ENCODE measurements at places on chromosomes 6 and 20.

DNA sequence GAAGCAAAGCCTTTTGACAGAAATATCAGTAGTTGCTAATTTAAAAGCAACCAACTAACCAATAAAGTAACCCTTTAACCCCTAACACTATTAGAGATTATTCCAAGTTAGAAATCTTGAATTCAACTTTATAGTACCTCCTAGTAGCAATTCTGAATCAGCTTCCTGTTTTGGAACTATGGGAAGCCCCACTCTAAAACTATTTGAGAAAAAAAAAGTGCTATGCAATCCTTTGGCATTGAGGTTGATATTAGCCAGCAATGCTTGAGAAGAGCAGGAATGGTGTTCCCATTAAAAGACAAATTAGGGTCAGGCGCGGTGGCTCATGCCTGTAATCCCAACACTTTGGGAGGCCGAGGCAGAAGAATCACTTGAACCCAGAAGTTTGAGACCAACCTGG lies 306.2 kb upstream of the ZFP64 start:
- DNase-seq: no peak

- DNase-seq: no peak
These were observed 7.4 kb downstream of the FKBP5 start for GRCh38 chr6:35681298-35681697.

GRCh38 chr6:11231564-11232192 lies 790 bp downstream of the NEDD9 start:
- peak; percentile 55 for DNase-seq

DNA sequence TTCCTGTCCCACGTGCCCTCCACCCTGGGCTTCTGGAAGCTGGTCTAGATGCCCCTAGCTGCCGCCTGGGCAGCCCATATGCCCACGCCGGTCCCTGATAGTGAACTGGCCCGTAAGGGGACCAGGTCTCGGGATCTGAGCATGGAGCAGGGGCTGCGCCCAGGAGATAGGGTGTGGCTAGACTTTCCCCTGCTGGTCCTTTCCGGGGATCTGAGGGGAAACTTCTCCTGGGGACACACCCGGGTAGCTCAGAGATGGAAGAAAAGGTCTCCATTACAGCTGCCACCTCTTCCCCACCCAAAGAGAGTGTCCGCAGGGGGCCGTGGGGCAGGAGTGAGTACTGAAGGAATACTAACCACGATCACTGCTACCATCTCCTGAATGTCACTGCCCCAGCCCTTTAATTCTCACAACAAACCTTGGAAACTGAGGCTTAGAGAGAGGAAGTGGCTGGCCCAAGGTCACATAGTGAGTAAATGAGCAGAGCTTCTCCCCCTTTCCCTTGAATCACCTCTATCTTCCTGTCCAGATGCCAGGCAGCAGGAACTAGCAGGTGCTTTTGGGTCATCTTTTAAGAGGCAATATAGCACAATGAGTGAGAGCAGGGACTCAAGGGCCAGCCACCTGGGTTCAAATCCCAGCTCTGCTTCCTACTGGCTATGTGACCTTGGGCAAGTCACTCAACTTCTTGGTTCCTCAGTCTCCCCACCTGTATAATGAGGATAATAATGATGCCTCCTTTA lies 11.8 kb upstream of the CCN5 start:
- DNase-seq: no peak

- no peak for DNase-seq
These were observed 751.9 kb upstream of the CHD6 start for GRCh38 chr20:42370075-42370474.

DNA sequence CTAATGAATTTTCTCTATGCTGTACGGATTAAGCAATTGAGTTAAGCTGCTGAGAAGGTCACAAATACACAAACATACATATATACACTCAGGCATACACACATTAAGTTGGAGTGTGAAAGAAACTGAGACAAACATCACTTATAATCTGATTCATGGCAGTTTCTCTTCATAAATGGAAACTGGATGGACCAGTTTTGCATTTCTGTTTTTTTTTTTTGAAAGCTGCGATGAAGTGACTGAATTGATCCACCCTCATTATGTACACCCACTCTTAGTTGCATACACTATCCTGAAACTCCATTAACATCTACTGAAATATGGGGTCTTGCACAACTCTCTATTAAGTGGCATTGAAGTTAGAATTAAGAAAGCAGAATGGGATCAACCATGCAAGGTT lies 32.9 kb upstream of the TENT5A start:
- no peak for DNase-seq

DNA sequence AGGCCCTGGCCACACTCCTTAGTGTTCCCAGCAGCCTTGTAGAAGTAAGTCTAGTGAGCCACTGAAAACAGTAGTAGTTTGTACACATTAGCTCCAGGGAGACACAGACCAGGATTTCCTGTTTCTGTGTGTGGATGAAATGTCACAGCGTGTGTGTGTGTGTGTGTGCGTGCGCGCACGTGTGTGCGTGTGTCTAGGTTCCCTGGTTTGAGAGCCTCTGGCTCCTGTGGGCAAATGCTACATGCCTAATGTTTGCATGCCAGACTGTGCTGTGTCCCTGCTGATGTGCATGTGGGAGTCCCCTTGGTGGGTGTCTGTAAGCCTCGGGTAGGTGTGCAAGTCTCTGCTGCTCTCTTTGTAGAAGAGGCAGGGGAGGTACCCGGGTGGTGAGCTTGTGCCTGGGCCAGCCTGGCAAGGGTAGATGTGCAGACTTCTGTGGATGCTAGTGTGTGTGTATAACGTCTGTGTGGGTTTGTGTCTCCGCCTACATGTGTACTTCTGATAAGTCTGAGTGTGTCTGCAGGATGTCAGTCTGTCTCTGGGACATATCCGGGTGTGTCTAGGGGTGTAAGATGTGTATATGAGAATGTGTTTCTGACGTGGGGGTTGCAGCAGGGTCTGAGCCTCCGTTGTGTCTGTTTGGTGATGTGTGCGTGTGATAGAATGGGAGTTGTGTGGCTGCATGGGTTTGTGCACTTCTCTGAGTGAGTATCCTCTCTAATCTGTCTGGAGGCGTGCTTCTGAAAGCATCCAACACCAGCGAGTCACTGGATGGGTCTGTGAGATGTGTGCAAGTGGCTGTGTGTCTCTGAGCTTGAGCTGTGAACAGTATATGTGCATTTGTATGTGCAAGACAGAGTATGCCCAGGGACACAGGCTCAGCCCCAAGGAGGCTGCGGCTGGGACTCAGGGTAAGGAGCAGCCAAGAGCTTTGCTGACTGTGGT lies 19.0 kb upstream of the TLDC2 start:
- DNase-seq: no peak

DNA sequence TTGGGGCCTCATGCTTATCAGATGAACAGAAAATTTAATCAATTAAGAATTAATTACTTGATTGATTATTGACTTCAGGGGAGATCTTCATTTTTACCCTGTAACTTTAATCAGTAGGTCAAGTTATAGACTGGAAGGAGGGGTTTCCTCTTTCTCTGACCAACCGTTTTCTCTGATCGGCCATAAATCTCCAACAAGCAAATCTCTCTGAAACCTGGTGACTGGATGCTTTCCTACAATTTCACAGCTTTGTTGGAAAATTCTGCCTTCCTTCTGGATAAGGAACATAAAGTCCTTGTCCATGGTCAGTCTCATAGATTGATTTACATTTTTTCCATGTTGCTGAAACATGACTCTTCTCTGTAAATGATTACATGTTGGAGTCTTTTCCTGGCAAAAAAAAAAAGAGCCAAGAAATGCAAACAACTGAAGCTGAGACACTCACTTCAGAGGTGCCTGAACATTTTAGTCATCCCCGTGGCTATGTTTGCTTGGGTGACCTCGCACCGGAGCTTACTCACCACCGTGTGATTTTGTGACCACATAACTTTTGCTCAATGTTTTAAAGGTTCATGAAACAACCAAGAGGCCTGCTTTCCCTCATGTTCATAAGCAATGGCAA lies 31.0 kb downstream of the IRF4 start:
- no peak for DNase-seq

DNA sequence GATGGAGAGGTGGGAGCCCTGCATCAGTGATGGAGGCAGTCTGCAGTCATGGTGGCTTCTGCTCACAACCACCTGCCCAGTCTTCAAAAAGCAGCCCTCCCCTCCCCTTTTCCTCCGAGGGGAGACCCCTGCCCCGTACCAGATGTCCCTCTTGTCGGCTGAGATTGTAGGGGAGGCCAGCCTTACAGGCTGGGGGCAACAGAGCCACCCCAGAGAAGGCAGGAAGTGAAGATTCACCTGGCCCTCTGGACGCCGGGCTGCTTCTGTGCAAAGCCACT lies 4.5 kb downstream of the TNFRSF6B start:
- DNase-seq: no peak

- DNase-seq: no peak
These were observed 94.6 kb downstream of the ADGB start for GRCh38 chr6:146693342-146693741.

- DNase-seq: peak; percentile 68
These were observed 36.0 kb upstream of the SMIM29 start for GRCh38 chr6:34284563-34285447.

GRCh38 chr20:49666911-49667310 lies 46.8 kb downstream of the B4GALT5 start:
- DNase-seq: no peak

- DNase-seq: no peak
These were observed 220.8 kb upstream of the FOXA2 start for GRCh38 chr20:22805219-22805618.

DNA sequence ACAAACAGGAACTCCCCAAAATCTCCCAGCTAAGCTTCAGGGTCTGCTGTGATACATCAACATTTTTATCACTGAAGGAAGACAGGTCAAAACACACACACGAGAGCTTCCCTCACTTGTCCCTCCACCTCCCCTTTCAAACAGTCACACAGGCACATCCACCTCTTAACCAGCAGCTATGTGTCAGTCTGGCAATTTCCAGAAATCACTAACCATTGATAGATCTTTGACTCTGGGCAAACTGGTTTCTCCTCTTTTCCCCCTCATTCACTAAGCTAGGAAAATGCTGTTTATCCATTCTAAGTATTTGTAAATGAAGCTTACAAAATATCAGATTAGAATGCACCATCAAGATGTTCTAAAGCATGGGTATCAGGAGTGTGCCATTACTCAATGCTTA lies 87.8 kb downstream of the DCDC2 start:
- no peak for DNase-seq

- no peak for DNase-seq
These were observed 123.5 kb upstream of the RALGAPA2 start for GRCh38 chr20:20835897-20836296.

DNA sequence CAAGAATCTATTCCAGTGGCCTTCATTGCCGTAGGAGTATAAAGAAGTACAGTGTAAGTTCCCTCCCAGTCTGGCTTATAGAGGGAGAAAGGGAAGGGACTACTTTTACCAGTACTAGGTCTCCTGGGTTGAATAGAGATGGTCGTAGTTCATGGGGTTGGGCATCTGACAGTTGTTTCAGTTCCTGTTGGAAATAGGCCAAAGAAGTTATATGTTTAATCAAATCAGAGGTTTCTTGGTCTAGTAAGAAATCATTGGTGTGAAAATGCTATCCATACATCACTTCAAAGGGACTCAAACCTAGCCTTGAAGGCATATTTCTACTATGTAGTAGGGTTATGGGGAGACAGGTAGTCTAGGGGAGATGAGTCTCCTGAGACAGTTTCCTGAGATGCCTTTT lies 45.6 kb upstream of the MAN1A1 start:
- DNase-seq: no peak

GRCh38 chr6:75524322-75524972 lies 30.8 kb upstream of the FILIP1 start:
- DNase-seq: no peak

DNA sequence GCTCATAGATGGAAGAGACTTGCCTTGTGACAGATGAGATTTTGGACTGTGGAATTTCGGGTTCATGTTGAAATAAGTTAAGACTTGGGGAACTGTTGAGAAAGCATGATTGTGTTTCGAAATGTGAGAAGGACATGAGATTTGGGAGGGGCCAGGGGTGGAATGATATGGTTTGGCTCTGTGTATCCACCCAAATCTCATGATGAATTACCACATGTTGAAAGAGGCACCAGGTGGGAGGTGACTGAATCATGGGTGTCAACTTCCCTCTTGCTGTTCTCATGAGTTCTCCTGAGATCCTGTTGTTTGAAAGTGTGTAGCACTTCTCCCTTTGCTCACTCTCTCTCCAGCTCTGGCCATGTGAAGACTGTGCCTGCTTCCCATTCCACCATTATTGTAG lies 17.9 kb downstream of the AHI1 start:
- no peak for DNase-seq

DNA sequence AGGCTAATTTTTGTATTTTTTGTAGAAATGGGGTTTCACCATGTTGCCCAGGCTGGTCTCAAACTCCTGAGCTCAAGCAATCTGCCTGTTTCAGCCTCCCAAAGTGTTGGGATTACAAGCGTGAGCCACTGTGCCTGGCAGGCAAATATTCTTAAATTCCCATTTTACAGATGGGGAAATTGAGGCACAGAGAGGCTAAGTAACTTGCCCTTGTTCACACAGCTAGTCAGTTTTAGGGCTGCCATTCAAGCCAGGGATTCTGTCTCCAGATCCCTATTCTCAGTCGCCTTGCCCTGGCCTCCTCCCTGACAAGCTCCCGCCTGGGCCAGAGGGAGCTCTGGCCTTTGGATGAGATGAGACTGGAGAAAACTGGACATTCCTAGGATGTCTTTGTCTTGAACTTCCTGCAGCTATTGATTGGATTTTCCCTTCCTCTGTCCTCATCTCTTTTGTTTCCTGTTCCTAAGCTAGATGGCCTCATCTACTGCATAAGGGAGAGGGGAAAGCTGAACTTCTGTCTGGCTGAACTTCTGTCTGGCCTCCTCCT lies 90.5 kb downstream of the NDUFAF5 start:
- DNase-seq: no peak

Data from globus pallidus (tissue), 1 donor.